ENCODE measurements at places on chromosomes 2 and 18. TPM values are rescaled to one million over a fixed set of nuclear protein-coding genes. Genes with fewer than 3 reads are reported as not detected.

GRCh38 chr18:63604791-63605567, 17.8 kb downstream of the SERPINB13 start:
- no peak for DNase-seq

DNA sequence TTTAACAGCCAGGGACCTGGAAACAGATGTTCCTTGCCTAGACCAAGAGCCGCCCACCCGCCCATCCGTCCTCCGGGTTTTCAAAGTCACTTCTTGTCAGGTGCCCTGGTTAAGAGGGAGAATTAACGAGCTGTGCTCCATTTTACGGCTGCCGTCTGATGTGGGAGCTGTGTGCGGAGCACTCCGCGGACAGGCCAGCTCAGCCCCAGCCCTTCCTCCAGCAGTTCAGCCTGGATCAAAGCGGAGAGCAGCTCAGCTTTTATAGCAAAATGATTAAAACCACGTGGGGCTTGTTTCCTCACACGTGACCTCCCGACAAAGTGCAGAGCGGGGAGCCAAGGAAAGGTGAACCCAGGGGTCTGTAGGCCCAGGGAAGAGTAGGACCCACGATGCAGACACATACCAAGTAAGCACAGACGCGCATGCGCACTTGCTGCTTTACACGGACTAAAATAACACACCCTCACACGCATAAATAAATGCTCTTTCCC, 46.1 kb upstream of the PKDCC start:
- peak; percentile 77 for DNase-seq

GRCh38 chr2:190504912-190505311, 29.6 kb downstream of the NEMP2 start:
- DNase-seq, result no peak

DNA sequence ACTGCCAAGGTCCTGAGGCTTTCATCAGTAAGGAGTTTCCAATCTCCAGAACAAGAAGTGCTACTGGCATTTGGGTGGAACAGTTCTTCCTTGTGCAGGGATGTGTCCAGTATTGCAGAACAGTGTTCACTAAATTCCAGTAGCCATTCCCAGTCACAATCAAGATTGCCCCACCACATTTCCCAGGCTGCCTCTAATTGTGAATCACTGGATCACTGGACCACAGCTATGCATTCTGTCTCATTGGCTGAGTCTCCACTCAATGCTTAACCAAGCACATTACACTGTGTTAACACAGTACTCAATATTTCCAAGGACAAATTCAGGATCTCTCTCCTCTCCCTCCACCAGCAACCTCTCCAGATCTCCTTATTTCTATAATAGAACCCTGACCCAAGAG, 160.2 kb upstream of the CCDC150 start:
- peak; percentile 28 for DNase-seq

GRCh38 chr2:45496869-45497268, 114.2 kb downstream of the SRBD1 start:
- DNase-seq, result no peak

Gene FTCDNL1
- 2.9 TPM for polyA plus RNA-seq

DNA sequence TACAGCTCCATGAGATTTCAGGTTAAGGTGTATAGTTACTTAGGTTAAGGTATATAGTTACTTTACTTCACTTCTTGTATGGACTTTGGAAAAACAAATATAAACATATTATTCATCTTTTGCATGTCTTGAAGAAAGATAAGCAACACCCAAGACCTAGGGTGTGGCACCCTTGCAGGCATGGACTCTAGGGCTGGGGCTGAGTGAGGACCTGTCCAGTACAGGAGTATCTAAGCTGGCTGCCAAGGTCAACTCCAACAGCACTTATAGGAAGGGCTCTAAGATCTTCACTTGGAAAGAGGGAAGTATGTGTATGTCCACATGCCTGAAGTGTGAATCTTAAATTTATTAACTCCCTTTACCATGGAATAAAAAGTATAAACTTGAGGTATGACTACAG, 7.1 kb upstream of the TMEM163 start:
- DNase-seq, result no peak

DNA sequence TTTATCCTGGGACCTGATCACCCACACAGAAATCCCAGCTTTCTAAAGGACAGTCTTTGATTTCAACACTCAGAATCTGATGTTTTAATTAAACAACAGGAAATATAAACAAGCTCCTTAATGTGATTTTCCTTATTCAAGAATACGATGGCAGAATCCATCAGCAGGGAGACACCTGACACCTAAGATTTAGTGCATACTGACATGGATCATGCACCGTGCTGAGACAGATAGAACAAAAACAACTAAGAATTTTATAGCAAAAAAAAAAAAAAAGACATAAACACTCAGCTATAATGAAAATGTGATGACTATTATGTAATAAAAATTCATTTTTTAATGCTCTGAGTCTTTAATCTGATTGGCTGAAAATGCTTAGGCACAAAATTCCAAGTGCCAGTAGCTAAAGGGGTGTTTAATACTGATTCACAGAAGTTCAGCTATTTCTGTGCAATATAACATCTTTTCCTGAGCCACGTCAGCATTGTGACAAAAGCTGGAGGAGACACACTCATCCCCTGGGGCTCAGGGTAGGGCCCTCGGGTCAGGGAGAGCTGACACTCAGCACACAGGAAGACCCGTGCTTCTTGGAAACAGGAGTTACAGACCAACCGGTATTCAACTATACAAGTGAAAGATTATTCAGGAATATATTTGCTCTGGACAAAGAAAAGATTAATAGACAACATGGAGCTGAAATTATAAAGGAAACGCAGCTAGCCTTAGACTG, 247.4 kb downstream of the FBXO15 start:
- DNase-seq, result no peak

DNA sequence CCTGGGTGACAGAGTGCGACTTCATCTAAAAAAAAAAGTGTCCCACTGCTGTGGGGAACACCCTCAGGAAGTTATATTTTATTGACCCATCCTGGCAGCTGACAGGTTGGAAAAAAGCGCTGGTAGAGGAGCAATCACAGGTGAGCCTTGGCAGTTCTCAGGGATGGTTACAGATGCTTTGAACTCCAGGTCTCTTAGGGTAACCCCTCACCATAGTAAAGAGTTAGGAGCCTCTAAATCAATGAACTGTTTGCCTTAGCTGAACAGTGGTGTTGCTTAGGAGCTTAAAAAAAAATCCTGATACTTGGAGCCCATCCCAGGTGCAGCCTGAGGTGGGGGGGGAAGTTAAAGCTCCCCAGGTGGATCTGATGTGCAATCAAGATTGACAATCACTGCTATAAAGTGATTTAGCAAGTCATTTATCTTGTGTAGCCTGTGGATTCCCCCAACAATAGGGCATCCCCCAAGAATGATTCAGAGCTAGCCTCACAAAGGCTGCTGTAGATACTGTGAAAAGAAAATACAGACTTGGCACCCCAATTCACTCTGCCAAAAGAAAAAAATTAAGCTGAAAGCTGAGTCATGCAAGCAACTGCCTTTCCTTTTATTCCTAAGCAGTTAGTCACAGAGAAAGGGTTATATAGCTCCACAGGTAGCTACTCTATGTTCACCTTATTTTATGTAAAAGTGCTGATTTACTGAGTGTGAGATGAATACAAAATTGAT, 14.8 kb downstream of the SLC16A14 start:
- peak; percentile 12 for DNase-seq

- DNase-seq, result no peak
Measured at GRCh38 chr2:226136739-226137138, 662.9 kb downstream of the IRS1 start.
